ENCODE measurements at places on chromosomes 7 and 10.
A peak's percentile ranks its signal among the peaks of the same experiment; 100 is the strongest.

DNA sequence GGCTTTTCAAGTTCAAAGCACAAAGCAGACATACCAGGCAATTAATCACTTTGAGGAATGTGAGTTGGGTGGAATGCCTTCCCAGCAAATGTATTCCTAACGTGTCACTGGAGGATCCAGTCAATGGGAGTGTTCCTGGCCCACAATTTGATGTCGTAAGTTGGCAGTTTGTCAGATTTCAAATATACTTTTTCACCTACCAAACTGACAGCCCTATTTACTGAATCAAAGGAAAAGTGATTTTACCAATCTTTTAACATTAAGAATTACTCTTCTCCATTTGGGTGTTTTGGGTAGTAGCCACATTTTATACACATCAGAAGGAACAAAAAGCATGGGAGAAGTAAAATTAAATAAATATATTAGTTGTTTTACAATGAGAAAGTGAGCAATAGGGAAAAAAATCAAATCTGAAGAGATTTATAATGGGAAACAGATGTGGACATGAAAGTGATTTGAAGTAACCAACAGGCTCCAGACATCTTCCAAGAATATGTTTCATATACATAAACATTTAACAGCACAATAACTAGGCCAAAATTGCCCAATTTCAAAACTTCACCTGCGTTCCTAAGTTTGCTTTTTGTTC is 222.9 kb downstream of the MTERF1 start:
- DNase-seq = peak; percentile 59

GRCh38 chr7:43792471-43793150 is 34.1 kb downstream of the BLVRA start:
- DNase-seq = no peak

DNA sequence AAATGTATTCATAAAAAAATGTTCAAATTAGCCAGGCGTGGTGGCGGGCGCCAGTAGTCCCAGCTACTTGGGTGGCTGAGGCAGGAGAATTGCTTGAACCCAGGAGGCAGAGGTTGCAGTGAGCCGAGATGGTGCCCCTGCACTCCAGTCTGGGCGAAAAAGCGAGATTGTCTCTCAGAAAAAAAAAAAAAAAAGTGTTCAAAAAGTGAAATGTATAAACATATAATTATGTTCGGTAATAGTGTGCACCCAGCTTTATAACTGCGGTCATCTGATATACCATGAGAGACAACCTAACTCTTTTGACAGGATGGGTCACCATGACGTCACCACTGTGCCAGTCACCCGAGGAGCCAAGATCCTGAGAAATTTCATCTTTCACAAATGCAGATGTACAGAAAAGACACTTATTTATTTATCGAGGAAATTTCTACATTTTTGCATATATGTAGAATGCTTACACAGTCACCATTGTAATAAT is 594 bp upstream of the RP9 start:
- DNase-seq = peak; percentile 45

DNA sequence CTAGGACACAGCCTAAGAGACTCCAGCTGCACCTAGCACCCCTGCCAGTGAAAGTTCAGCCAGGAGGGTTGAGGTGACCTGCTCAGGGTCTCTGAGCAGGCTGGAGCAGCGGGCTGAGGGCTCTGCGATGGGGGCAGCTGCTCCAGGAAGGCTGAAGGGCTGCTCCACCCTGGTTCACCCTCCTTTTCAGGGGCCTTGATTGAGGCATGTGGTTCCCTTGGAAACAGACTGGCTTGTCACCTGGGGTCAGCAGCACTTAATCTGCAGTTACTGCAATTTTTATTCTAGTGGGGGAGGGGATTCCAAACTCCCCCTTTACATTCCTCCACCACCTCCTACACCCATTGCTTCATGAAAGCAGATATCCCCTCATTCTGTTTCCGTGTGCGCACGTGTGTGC is 85.3 kb upstream of the UNC5B start:
- DNase-seq = no peak

DNA sequence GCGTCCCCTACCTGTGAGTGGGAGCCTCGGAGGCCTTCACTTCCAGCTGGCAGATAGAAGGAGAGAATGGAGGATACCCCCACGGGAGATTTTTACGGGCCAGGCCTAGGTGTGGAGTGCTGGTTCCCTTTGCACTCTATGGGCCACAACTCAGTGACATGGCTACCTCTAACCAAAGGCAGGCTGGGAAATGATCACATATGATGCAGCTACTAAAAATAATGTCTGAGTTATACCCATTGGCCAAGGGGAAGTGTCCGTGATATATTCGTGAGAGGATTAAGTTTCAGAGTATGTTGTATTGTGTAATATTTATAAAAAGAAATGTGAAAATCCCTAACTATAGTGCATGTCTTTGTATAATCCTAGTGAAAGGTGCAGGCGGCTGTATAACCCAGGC is 13.5 kb upstream of the HIPK2 start:
- DNase-seq = no peak

DNA sequence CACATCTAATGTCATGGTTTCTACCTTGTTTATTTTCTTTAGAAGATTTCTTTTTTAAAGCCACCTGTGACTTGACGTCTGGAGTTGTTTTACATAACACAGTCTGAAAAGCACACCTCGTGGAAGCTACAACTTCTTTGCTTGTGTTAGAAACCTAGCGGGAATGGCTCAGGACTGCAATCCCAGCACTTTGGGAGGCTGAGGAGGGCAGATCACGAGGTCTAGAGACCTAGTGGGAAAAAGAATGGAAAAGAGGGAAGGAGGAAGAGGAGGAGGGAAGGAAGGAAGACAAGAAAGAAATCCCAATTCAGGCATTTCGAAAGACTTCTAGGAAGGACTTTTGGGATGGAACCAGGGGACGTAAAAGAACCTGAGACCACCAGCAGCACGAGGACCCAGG is 146.3 kb upstream of the CELF2 start:
- no peak for DNase-seq

DNA sequence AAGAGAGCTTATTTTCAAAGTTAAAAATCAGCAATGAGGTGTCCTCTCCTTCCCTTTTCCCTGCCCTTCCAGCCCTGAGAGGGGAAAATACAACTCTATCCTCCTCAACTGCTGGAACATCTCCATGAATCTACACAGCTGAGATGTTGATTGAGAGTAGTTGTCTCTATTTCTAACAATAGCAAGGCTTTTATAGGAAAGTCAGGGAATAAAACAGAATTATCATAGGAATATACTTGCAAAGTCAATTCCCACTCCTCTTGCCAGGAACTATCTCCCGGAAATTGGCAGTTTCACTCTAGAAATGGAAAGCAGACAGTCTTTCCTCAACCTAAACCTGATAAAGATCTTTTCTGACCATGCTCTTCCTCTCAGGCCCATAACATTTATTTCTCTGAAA is 8.8 kb downstream of the HGF start:
- DNase-seq = no peak

DNA sequence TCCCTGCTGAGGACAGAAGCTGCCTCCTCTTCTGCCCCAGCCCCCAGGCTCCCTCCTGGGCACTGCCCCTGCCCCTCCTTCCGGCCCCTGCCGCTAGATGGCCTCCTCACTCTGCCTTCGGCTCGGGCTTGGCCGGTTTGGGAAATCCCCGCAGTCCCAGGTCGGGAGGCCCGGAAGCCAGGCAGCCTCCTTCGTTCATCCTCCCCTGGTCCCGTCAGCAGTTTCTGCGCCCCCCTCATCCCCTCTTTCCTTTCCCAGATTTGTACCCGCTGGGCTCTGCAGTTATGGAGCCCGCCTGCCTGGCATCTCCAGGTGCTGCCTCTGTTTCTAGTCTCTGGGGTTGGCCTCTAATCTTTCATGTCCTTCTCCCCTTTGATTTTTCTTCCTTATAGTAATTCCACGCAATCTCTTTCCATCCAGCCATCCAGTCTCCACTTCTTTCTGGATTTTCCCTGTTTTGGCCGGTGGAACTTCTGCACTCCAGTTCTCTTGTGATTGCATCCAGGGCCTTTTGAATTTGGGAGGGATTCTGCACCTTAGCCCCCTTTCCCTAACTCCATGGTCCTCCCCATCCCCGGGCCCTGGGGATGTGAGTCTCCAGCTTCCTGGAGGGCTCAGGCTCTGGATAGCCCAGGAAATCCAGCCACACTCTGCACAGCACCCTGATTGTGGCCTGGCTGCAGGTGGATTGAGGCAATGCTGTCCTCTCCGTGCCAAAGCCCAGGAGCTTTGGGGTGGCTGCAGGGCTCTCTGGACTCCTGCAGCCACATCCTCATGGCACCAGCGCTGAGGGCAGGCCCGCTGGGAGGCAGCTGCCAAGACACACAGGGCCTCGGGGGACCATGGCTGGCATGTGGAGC is 3.3 kb upstream of the SHH start:
- peak; percentile 35 for DNase-seq

- DNase-seq = peak; percentile 56
Observed at GRCh38 chr10:58868736-58869435, 307.6 kb upstream of the PHYHIPL start.

- DNase-seq = no peak
Observed at GRCh38 chr7:133614251-133614650, 361.4 kb downstream of the EXOC4 start.

GRCh38 chr10:69634759-69635425 is 4.8 kb downstream of the FAM241B start:
- DNase-seq = no peak

- peak; percentile 5 for DNase-seq
Observed at GRCh38 chr7:21364801-21365271, 63.0 kb upstream of the SP4 start.

Data from EH (cell line).